ENCODE measurements at places on chromosomes 11 and 22. TPM values are rescaled to one million over a fixed set of nuclear protein-coding genes. Genes with fewer than 3 reads are reported as not detected.

- DNase-seq = no peak
Measured at GRCh38 chr11:57315491-57315890, 9.3 kb downstream of the TNKS1BP1 start.

DNA sequence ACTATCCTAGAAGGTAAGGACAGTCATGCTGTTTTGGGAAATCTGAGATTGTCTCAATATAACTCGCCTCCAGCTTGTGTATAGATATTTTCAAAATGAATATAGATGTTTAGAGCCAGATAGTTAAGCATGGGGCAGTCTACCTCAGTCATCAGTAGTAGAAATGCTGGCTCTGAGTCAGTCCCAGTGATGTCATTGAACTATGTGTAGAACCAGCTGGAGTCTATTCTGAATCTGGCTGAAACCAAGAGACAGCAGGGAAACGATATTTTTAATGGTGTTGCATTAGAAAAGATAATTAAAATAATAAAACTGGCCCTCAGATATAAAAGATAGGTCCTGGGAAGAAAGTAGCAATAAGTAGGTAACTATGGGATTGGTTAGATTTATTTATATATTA, 25.9 kb downstream of the PIWIL4 start:
- no peak for DNase-seq

GRCh38 chr11:288478-289397, at the start of gene PGGHG:
TSS of gene PGGHG (plus strand) at chr11:289126. CDS start at chr11:289817, 691 bp downstream.
- peak; percentile 88 for DNase-seq

DNA sequence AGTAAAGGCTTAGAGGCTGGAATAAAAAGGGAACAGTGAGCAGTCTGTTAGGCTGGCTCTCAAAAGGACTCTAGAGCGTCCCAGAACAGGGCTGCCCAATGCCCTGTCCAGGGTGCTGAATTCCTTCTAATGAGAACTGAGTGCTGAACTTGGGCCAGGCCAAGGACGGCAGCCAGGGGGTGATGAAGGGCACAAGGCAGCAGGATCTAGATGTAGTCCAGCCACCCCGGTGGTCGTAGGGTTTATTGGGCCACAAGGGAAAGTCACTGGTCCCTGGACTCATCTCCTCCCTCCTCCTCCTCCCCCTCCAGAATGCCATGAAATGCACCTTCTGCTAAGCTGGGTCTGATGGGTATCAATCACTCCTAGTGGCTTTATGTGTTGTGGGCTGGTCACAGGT, 19.2 kb downstream of the NPTXR start:
- DNase-seq = peak; percentile 44

Gene MRGPRF
- total RNA-seq = 117 TPM

Gene SLC1A2
- total RNA-seq = 0.32 TPM

DNA sequence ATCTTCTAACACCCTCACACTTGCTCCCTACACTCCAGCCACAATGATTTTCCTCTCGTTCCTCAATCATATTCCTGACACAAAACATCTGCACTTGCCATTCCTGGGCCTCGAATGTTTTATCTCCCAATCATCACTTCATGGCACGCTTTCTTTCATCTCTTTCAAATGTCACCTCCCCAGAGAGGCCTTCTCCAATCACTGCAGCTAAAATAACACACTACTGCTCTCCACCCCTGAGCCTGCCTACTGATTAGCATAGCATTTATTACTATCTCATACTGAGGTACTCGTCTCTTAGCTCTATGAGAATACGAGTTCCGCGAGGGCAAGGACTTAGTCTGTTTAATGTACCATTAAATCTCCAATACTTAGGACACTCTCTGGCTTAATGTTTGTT, 23.5 kb downstream of the NFRKB start:
- DNase-seq = no peak

DNA sequence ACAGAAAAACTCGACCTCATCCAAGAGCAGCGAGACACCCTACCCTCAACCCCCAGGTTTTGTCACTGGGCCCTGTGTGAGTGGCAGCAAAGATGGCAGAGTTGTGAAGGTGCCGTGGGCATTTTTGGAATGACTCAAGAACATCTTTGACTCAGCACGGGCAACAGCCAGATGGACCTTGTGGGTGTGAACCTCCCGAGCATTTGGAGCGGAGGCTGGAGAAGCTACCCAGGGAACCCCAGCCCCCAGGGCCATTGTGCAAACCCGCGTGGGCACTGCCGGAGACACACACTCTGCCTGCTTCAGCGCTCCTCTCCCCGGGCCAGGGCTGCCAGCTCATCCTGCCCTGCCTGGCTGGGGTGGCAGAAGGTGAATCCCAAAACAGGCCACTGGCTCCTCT, 66.1 kb downstream of the PANX1 start:
- DNase-seq = no peak

Measured in mucosa of descending colon (tissue), 3 donors.